Astrocyte (in vitro differentiated cells and primary cell): ENCODE measurements at places on chromosomes 6 and 20. TPM values are rescaled to one million over a fixed set of nuclear protein-coding genes. Genes with fewer than 3 reads are reported as not detected.

GRCh38 chr6:14095437-14095836, 22.1 kb upstream of the CD83 start:
- no peak for DNase-seq
- no peak overlapping the region for H3K27ac ChIP-seq
- H3K27me3 ChIP-seq, result no peaks in the 10 kb centered on the region
- H3K4me3 ChIP-seq, result no peak overlapping the region
- H3K4me1 ChIP-seq, result no peaks in the 10 kb centered on the region

GRCh38 chr6:70113171-70113570, 189.7 kb downstream of the COL9A1 start:
- H3K36me3 ChIP-seq, result no peaks in the 10 kb centered on the region
- DNase-seq, result no peak
- no peak overlapping the region for H3K27ac ChIP-seq
- peaks cover 2% of the 10 kb centered on the region for H3K27me3 ChIP-seq
- H3K4me1 ChIP-seq, result no peaks in the 10 kb centered on the region

DNA sequence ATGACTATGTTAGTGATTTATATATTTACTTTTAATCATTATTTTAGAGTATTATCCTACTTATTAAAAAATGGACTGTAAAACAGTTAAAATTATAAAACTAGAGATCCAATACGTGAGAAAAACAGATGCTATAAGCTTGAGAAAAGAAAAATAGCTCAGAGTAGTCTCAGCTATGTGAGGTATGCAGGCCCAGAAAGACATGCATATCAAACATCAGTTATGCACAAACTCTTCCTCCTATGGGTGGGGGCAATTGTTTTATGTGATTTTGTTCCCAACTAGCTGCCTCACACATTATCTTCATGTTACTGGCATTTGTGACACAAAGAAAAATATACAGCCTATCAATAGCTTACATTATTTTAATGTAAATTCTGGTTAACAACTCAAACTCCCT, 28.8 kb downstream of the RARS2 start:
- H3K4me3 ChIP-seq, result no peak overlapping the region
- no peaks in the 10 kb centered on the region for H3K27me3 ChIP-seq
- no peak overlapping the region for H3K27ac ChIP-seq
- peak; percentile 15 for DNase-seq
- peaks cover 22% of the 10 kb centered on the region for H3K36me3 ChIP-seq
- no peaks in the 10 kb centered on the region for H3K4me1 ChIP-seq

- peaks cover 4% of the 10 kb centered on the region for H3K36me3 ChIP-seq
- H3K4me1 ChIP-seq, result no peaks in the 10 kb centered on the region
- no peak overlapping the region for H3K4me3 ChIP-seq
- H3K27ac ChIP-seq, result no peak overlapping the region
- no peaks in the 10 kb centered on the region for H3K27me3 ChIP-seq
- DNase-seq, result no peak
These were observed 21.0 kb upstream of the PNISR start for GRCh38 chr6:99446076-99446475.

DNA sequence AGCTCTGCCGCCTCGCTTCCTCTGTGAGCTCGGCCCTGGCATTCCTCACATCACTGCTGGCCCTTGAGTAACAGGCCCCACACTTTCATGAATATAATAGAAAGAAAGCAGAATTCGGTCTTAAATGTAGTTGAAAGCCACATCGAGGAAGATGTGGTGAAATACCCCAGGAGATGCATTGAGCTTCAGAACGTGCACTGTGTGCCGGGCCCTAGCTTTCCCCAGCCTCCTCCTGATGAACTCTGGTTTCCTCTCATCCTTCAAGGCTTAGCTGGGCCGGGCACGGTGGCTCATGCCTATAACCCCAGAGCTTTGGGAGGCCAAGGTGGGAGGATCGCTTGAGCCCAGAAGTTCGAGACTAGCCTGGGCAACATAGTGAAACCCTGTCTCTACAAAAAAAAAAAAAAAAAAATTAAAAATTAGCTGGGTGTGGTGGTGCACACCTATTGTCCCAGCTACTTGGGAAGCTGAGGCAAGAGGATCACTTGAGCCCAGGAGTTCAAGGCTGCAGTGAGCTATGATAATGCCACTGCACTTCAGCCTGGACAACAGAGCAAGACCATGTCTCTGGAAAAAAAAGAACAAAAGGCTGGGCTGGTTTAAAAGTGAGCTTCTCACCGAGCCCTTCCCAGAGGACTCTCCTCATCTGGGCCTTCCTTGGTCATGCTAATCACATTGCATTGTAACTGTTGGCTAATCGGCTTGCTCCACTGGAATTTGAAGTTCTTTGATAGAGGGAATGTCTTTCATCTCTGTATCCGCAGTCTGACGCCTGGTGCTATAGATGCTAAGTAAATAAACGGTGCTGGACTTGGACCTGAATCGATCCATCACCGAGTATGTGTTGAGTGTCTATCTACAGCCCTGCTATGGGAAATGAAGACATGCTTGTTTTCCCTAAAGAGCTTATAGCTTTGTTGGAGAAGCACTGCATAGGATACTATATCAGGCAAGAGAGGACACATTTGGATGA, 43.8 kb upstream of the FOXQ1 start:
- no peak overlapping the region for H3K27ac ChIP-seq
- H3K36me3 ChIP-seq, result no peaks in the 10 kb centered on the region
- H3K4me3 ChIP-seq, result no peak overlapping the region
- no peak for DNase-seq
- H3K27me3 ChIP-seq, result no peaks in the 10 kb centered on the region

GRCh38 chr6:50837589-50838445, 19.1 kb downstream of the TFAP2B start:
- no peak for DNase-seq
- H3K4me1 ChIP-seq, result no peaks in the 10 kb centered on the region
- H3K27me3 ChIP-seq, result peaks cover 23% of the 10 kb centered on the region
- no peaks in the 10 kb centered on the region for H3K36me3 ChIP-seq

DNA sequence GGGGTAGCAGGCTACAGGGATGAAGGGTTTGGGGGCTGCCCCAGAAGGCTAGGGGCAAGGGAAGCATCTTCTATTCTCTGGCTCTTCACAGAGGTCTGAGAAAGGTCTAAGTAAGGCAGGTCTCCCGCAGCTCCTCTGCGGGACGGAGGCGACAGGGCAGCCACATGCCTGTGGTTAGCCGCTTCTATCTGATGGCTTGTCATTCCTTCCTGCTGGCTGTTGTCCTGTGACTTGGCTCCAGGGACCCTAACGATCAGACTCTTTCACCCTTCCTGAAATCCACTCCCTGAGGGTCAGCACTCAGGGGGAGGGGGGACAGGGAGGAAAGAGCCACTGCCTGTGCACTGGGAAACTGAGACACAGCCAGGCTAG, 673 bp downstream of the CST7 start:
- H3K4me3 ChIP-seq, result no peak overlapping the region
- no peaks in the 10 kb centered on the region for H3K4me1 ChIP-seq
- no peaks in the 10 kb centered on the region for H3K27me3 ChIP-seq
- no peak overlapping the region for H3K27ac ChIP-seq
- H3K36me3 ChIP-seq, result no peaks in the 10 kb centered on the region

DNA sequence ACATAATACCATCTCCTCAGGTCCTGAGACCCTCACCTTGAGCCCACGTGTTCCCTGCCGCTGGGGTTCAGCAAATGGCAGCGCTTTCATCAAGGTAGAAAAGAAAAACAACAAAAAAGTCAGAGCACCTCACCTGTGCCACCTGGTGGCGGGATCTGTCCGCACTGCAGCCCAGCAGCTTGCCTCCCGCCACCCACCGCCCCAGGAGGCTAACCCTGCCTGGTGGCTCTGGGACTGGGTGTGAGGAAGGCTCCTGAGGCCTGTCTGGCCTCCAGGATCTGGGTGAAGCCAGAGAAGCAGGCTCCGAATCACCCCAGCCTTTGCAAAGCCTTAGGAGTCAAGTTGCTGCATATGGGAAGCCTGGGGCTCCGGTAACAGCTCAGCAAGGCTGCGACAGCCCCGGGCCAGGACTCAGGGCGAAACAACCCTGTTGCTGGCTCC, 270.8 kb downstream of the BMP7 start:
- no peak overlapping the region for H3K27ac ChIP-seq
- no peaks in the 10 kb centered on the region for H3K36me3 ChIP-seq
- H3K4me3 ChIP-seq, result no peak overlapping the region
- no peaks in the 10 kb centered on the region for H3K4me1 ChIP-seq
- H3K27me3 ChIP-seq, result peaks cover 3% of the 10 kb centered on the region

GRCh38 chr6:90304308-90304707, 7.7 kb upstream of the BACH2 start:
- H3K4me1 ChIP-seq, result no peaks in the 10 kb centered on the region
- no peak overlapping the region for H3K4me3 ChIP-seq
- peaks cover 33% of the 10 kb centered on the region for H3K27me3 ChIP-seq
- DNase-seq, result no peak

GRCh38 chr6:83182114-83182513, 11.0 kb downstream of the PGM3 start:
- no peaks in the 10 kb centered on the region for H3K27me3 ChIP-seq
- no peak overlapping the region for H3K4me3 ChIP-seq
- peaks cover 22% of the 10 kb centered on the region for H3K4me1 ChIP-seq
- no peak overlapping the region for H3K27ac ChIP-seq

GRCh38 chr6:36738108-36738507, 40.5 kb downstream of the RAB44 start:
- H3K27me3 ChIP-seq, result peaks cover 2% of the 10 kb centered on the region
- H3K27ac ChIP-seq, result no peak overlapping the region
- no peak overlapping the region for H3K4me3 ChIP-seq
- no peaks in the 10 kb centered on the region for H3K36me3 ChIP-seq

GRCh38 chr6:3323148-3323547, 64.4 kb downstream of the PSMG4 start:
- DNase-seq, result no peak
- H3K4me3 ChIP-seq, result no peak overlapping the region
- H3K27ac ChIP-seq, result no peak overlapping the region
- H3K27me3 ChIP-seq, result no peaks in the 10 kb centered on the region

DNA sequence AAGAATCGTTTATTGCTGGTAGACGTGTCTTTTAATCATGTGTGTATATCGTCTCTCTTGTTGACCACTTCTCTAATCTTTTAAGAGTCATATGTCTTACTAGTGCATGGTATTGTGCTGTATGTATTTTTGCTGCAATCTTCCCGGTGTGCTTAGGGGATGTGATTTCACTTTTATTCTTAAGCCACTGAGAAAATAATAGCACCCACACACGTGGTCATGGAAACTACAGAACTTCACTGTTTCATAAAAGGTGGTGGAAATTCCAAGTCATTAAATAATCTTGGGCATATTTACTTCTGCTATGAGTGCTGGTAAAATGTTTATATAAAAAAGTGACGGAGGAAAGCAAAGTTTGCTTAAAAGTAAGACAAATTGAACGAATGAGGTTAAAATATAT, 3.0 kb upstream of the CDYL start:
- H3K36me3 ChIP-seq, result no peaks in the 10 kb centered on the region
- DNase-seq, result no peak
- H3K4me1 ChIP-seq, result no peaks in the 10 kb centered on the region

- H3K36me3 ChIP-seq, result no peaks in the 10 kb centered on the region
- H3K4me1 ChIP-seq, result no peaks in the 10 kb centered on the region
- DNase-seq, result no peak
- no peak overlapping the region for H3K4me3 ChIP-seq
- H3K27ac ChIP-seq, result no peak overlapping the region
These were observed 1336.7 kb upstream of the CITED2 start for GRCh38 chr6:140711019-140711613.

GRCh38 chr6:138196122-138196738, 22.1 kb downstream of the PBOV1 start:
- H3K27me3 ChIP-seq, result no peaks in the 10 kb centered on the region
- DNase-seq, result no peak
- no peaks in the 10 kb centered on the region for H3K36me3 ChIP-seq
- H3K27ac ChIP-seq, result no peak overlapping the region

- H3K36me3 ChIP-seq, result no peaks in the 10 kb centered on the region
- no peak overlapping the region for H3K4me3 ChIP-seq
- no peak overlapping the region for H3K27ac ChIP-seq
- H3K27me3 ChIP-seq, result no peaks in the 10 kb centered on the region
- DNase-seq, result no peak
These were observed 28.7 kb upstream of the BEND3 start for GRCh38 chr6:107144014-107144413.

DNA sequence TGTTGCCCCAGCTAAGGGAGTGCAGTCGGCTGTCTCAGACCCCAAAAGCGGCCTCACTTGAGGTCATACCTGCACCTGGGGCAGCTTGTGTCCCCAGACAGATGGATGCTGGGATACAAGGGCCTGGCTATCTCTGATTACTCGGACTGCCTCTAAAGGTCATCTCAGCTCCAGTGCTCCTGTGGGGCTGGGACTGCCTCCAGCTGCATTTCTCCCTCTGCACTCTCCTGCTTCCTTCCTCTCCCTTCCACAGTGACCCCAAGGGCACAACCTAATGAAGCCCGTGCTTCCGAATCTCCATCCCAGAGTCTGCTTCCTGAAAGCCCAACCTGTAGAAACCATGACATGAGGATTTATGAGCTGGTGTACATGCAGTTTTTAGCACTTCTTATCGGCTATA, 22.8 kb upstream of the OCSTAMP start:
- H3K27ac ChIP-seq, result no peak overlapping the region
- no peaks in the 10 kb centered on the region for H3K27me3 ChIP-seq
- H3K4me3 ChIP-seq, result no peak overlapping the region
- peaks cover 10% of the 10 kb centered on the region for H3K4me1 ChIP-seq
- no peaks in the 10 kb centered on the region for H3K36me3 ChIP-seq

DNA sequence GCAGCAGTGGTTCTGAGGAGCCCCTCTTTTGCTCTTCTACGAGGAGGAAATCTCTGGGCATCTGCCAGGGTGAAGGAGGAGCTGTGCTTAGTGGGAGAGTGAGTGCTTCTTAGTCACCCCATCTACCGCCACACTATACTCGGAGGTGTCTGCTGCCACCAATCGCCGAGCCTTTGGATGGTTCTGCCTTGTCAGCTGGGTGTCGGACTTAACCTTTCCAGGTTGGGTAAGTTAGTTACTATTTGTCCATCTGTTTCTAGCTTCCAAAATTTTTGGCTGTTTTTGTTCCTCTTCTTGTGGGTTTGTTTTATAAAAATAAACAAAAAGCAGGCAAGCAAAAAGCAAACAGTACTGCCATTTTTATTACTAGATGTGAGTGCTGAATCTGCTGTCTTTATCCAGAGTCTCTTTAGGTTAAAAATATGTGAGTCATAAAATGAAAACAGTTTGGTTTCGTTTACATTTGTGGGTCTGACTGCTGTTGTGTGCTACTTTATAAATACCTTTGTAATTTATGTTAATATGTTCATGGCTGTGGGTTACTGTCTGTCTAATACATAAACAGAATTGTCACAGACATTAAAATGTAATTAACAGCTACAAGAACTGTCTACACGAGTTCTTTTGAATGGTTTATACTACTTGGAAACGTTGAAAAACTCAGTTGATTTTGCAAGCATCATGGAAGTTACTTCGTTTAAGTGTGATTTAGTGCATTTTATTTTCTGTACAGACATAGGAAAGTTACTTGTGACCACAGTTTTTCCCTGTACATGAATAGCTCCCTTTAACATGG, 89.2 kb downstream of the ARID1B start:
- H3K27me3 ChIP-seq, result no peaks in the 10 kb centered on the region
- H3K36me3 ChIP-seq, result no peaks in the 10 kb centered on the region
- peak; percentile 67 for DNase-seq
- H3K4me3 ChIP-seq, result no peak overlapping the region

GRCh38 chr6:26328265-26328844, 36.6 kb upstream of the BTN3A2 start:
- H3K27ac ChIP-seq, result no peak overlapping the region
- peak overlapping the region; percentile 41 for H3K4me3 ChIP-seq
- no peaks in the 10 kb centered on the region for H3K27me3 ChIP-seq
- peaks cover 4% of the 10 kb centered on the region for H3K4me1 ChIP-seq
- DNase-seq, result no peak
- no peaks in the 10 kb centered on the region for H3K36me3 ChIP-seq

- H3K4me1 ChIP-seq, result no peaks in the 10 kb centered on the region
- no peak overlapping the region for H3K4me3 ChIP-seq
- H3K27ac ChIP-seq, result no peak overlapping the region
These were observed 10.4 kb downstream of the HIVEP2 start for GRCh38 chr6:142934599-142934998.

The SLC13A3 gene
- 0.50 and 0.66 TPM in 2 replicates for total RNA-seq

The AIG1 gene
- total RNA-seq, result 34.1 and 35.2 TPM in 2 replicates

The CLVS2 gene
- total RNA-seq, result not detected in 2 replicates

The FAM217A gene
- not detected in 2 replicates for total RNA-seq

The KCNK15 gene
- total RNA-seq, result 0.14 and 0.17 TPM in 2 replicates

The KHDC1 gene
- total RNA-seq, result 2.5 and 2.9 TPM in 2 replicates
